ENCODE measurements at places on chromosomes 2 and 18.

GRCh38 chr2:109046925-109047508 lies 58.0 kb upstream of the EDAR start:
- DNase-seq: no peak

DNA sequence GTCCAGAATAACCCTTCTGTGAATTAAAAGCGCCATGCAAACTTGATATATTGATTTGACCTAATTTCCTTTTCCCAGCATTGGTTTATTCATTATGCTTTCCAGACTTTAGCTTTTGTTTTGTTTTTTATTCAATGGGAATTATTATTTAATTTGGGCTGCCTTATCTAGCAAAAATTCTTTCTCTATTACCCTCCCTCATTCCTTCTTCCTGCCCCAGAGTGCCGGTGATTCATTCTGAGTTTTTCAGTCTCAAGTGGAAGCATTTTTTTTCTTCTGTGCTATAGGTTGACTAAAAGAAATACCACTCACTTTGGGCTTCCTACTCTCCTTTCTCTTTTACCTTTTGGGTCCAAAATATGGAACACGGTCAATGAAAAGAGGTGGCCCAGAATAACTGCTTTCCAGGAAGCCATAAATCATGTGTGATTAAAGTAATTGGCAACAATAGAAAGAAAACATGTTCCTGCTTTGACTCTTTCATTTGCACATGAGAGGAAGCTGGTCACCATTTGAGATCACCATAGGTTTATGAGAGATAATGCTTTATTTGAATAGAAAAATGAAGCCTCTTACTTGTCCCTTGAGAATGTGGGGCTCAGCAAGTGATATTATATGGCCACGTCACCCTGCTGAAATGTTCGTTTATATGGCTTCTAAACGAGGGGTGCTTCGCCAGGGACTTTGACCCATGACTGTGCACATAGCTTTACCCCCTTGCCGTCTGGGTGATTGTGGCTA lies 422.8 kb upstream of the ZEB2 start:
- DNase-seq: no peak

- DNase-seq: no peak
These were observed 192.7 kb upstream of the MEIS1 start for GRCh38 chr2:66242099-66242789.

DNA sequence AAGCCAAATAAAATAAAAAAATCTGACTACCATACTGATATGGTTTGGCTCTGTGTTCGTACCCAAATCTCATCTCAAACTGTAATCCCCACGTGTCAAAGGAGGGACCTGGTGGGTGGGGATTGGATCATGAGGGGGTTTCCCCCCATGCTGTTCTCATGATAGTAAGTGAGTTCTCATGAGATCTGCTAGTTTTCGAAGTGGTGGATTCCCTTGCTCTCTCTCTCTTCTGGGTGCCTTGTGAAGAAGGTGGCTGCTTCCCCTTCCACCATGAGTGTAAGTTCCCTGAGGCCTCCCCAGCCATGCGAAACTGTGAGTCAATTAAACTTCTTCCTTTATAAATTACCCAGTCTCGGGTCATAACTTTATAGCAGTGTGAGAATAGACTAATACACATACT lies 123.8 kb upstream of the WDSUB1 start:
- DNase-seq: no peak

- DNase-seq: no peak
These were observed 211.4 kb downstream of the ZBTB7C start for GRCh38 chr18:48197819-48198218.

DNA sequence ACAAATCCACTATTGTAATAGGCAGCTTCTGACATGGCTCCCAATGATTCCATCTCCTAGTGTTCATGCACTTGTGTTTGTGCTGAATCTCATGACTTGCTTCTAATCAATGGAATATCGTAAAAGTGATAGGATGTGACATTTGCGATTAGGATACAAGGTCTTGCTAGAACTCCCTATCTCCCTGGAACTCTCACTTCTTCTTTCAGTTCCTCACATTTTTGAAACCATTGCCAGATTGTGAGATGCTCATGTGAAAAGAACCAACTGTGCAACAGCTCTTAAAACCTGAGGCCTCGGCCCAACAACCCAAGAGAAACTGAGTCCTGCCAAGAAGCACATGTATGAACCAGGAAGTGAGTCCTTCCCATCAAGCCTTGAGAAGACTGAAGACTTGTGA lies 226.9 kb upstream of the DTNA start:
- no peak for DNase-seq

DNA sequence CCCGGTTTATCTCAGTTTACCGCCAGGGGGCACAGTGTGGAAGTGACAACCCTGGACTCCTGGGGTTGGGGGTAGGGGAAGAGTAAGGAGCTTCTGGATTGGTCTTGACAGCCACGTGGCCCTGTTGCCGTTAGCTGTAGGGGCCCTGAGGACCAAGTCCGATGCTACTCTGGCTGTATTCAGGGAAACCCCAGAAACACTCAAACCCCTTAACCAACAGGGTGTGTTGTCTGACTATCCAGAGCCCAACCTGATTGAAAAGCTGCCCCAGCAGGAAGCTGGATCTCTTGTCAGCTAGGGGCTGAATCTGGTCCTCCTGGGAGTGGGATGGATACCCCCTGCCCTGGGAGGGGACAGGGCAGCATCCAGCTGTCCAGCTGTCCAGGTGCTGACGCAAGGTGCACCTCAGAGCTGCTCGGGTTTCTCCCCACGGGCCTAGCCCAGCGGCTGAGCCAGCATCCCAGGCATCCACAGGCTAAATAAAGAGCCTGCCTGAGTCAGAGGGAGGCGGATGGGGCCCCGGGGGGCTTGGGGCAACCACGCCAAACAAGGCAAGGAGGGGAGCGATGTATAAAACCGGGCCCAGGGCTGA lies 3.1 kb upstream of the GMPPA start:
- DNase-seq: no peak

- no peak for DNase-seq
These were observed 659.8 kb downstream of the CPS1 start for GRCh38 chr2:211216221-211216620.

GRCh38 chr2:164473021-164473420 lies 148.3 kb downstream of the GRB14 start:
- no peak for DNase-seq

- DNase-seq: peak; percentile 89
These were observed 115.7 kb downstream of the VIT start for GRCh38 chr2:36812196-36812595.

DNA sequence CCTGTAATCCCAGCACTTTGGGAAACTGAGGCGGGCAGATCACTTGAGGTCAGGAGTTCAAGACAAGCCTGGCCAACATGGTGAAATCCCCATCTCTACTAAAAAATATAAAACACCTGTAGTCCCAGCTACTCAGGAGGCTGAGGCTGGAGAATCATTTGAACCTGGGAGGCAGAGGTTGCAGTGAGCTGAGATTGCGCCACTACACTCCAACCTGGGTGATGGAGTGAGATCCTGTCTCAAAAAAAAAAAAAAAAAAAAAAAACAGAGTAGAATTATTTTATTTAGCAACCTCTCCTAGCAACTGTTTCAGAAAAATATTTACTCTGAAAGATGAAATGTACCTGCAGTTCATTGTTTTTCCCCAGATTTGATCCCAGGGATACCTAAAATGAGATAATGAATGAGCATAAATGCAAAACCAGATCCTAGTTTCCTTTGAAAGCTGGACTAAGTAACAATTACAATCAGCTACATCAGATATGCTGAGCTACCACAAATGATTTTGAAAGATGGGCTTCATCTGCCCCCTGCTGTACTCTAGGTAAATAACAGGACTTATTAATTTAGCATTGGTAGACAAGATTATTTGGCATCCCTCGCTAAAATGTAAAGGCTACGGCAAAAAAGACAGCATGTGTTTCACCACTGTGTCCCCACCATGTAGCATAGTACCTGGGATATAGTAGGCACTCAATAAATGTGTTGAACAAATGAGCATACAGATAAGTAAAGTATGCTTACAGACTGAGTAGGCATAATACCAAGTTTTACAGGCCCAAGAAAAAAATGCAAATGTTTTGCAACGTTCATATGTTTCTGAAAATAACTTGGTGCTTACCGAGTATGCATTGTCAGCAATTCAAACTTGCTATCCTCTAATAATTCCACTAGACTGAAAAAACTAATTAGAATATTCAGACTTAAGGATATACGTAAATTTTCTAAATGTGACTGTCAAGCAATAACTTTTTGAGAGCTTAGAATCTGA lies 102.5 kb downstream of the ATL2 start:
- DNase-seq: no peak

GRCh38 chr2:207876842-207877535 lies 107.3 kb upstream of the FZD5 start:
- peak; percentile 17 for DNase-seq

GRCh38 chr2:176424746-176425145 lies 155.5 kb downstream of the MTX2 start:
- no peak for DNase-seq

GRCh38 chr2:158184001-158184400 lies 82.3 kb downstream of the UPP2 start:
- no peak for DNase-seq

GRCh38 chr2:214215107-214215506 lies 195.7 kb upstream of the VWC2L start:
- no peak for DNase-seq

- DNase-seq: peak; percentile 89
These were observed 34.3 kb upstream of the ATP6V1B1 start for GRCh38 chr2:70901227-70902066.

GRCh38 chr2:206611736-206612135 lies 30.6 kb upstream of the FAM237A start:
- no peak for DNase-seq

GRCh38 chr18:3720818-3721545 lies 271.0 kb downstream of the TGIF1 start:
- no peak for DNase-seq

- DNase-seq: peak; percentile 88
These were observed 89.5 kb upstream of the STK39 start for GRCh38 chr2:168336786-168337388.

- no peak for DNase-seq
These were observed 458.8 kb downstream of the METTL4 start for GRCh38 chr18:2112435-2113045.

DNA sequence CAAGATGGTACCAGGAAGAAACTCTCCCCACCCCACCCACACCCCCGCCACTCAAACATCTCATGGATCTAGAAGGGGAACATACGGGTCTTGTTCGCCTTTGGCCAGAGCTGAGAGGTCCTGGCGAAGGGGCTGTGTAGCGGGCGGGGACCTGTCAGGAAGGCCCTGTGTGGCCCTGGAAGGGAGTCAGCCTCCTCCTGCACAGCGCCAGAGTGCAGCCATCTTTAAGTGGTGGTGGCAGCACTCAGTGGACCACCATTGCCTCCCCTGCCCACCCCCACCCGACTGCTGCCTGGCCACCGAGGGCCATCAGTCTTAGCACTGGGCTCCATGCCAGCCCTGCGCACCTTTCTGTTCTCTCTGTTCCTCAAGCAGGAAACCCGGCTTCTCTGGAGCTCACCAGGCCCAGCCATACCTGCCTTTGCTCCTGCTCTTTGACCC lies 11.6 kb upstream of the FAHD2A start:
- no peak for DNase-seq

DNA sequence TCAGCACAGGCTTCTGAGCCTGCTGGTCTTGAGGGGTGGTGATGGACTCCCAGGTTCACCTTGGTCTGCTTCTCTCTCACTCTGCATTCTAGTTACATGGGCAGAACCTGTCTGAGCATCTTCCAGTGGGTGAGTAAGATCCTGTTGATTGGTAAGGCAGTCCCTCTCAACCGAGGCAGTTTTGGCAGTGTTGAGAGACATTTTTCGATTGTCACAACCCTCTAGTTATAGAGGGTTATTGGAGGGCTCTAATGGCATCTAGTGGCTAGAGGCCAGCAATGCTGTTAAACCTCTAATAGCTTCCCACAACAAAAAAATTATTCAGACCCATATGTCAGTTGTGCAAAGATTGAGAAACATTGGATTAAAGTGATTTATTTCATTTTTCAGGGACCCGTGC lies 9.3 kb upstream of the MGAT5 start:
- DNase-seq: no peak

DNA sequence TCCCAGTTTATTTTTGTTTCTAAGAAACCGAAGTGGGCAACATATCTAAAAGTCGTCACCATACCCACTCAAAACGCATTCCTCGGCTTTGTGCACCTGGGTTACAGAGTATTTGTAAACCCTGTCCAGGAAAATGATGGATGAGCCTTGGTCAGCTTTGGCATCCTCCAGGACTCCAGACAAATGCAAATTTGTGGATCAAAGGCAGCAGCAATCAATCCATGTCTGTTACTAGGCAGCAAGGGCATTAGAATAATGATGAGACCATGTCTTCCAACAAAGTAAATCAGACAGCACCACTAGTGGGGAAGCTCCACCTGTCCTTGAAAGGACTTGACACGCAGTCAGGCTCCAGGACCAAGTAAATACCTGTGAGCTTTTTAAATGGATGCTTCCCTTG lies 672.6 kb upstream of the GYPC start:
- DNase-seq: no peak

- no peak for DNase-seq
These were observed 449.9 kb upstream of the MEX3C start for GRCh38 chr18:51647346-51647745.

- DNase-seq: no peak
These were observed 88.3 kb downstream of the RBMS1 start for GRCh38 chr2:160405077-160405867.

GRCh38 chr18:6878556-6879297 lies 149.2 kb downstream of the ARHGAP28 start:
- DNase-seq: no peak

DNA sequence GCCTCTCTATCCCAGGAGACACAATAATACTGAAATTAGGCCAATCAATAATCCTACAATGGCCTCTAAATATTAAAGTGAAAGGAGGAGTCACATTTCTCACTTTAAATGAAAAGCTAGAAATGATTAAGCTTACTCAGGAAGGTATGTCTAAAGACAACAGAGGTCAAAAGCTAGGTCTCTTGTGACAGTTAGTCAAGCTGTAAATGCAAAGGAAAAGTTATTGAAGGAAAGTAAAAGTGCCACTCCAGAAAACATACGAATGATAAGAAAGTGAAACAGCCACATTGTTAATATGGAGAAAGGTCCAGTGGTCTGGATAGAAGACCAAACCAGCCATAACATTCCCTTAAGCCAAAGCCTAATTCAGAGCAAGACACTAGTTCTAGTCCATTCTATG lies 9.5 kb downstream of the SESTD1 start:
- DNase-seq: no peak

DNA sequence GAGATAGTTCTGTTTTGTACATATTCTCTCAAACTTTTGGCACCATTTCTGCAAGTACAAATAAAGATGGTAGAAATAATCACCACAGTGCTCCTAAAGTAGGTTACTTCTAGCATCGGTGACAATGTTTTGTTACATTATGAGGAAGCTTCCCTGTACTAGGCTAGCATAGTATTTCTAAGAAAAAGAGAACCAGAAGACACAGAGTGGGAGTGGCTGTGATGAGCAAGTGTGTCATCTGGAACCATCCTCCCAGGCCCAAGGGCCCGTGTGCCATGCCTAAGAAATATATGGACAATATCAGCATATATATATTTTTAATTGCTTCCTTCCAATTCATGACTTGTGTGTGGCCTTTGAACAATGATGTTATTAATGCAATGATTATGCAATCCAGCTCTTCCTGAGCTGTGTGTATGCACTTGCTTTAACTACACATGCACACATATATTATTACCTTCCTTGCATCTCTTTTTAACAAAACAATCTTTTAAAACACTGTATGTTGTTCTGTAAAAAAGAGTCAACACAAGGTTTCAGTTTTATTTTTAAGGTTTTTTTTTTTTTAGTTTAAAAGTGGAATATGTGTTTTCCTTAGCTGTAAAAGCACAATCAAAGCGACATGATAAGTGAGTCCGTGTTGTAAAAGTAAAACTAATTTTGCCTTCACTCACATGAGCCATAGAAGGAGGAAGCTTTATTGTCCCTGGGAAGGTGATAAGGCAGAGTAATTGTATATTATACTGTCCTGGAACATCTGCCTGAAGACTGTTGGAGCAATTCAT lies 303.9 kb downstream of the ZNF407 start:
- DNase-seq: no peak
